AG04450 (cell line): ENCODE measurements at places on chromosomes 2 and 18. TPM values are rescaled to one million over a fixed set of nuclear protein-coding genes. Genes with fewer than 3 reads are reported as not detected.

The CCDC141 gene
- not detected in 2 replicates for polyA plus RNA-seq

The HOXD12 gene
- not detected in 2 replicates for polyA plus RNA-seq

The TUBB8B gene
- 0.12 TPM in 1 of 2 replicates, not detected in the other for polyA plus RNA-seq

The CXCR2 gene
- not detected in 2 replicates for polyA plus RNA-seq

The RNF125 gene
- 0.37 and 0.41 TPM in 2 replicates for polyA plus RNA-seq

The CCDC85A gene
- polyA plus RNA-seq, result not detected in 2 replicates

The LIMS4 gene
- 2.3 and 3.6 TPM in 2 replicates for polyA plus RNA-seq

The CLHC1 gene
- polyA plus RNA-seq, result 9.4 and 14.4 TPM in 2 replicates

The LYG2 gene
- not detected in 2 replicates for polyA plus RNA-seq

The PLEK gene
- polyA plus RNA-seq, result 0.06 TPM in 2 replicates

The LAMA1 gene
- polyA plus RNA-seq, result 25.2 and 26.0 TPM in 2 replicates

The SKOR2 gene
- not detected in 2 replicates for polyA plus RNA-seq

The EVX2 gene
- not detected in 2 replicates for polyA plus RNA-seq

The STARD6 gene
- polyA plus RNA-seq, result 0.14 TPM in 1 of 2 replicates, not detected in the other

The EGR4 gene
- not detected in 2 replicates for polyA plus RNA-seq

The ANKRD30BL gene
- not detected in 2 replicates for polyA plus RNA-seq

The CYS1 gene
- polyA plus RNA-seq, result 0.12 and 0.24 TPM in 2 replicates

The RTP5 gene
- not detected in 2 replicates for polyA plus RNA-seq

The UCN gene
- 0.40 TPM in 1 of 2 replicates, not detected in the other for polyA plus RNA-seq

The CENPA gene
- 6.8 and 9.3 TPM in 2 replicates for polyA plus RNA-seq
